ENCODE measurements at places on chromosomes 3 and 15. TPM values are rescaled to one million over a fixed set of nuclear protein-coding genes. Genes with fewer than 3 reads are reported as not detected.
A peak's percentile ranks its signal among the peaks of the same experiment; 100 is the strongest.

GRCh38 chr3:141371882-141372281, 3.6 kb downstream of the ZBTB38 start:
- no peak overlapping the region for H3K4me3 ChIP-seq
- peaks cover 46% of the 10 kb centered on the region for H3K4me1 ChIP-seq
- no peak for DNase-seq
- H3K36me3 ChIP-seq, result peaks cover 23% of the 10 kb centered on the region
- peak overlapping the region; percentile 67 for H3K27ac ChIP-seq

- H3K27ac ChIP-seq, result no peak overlapping the region
- H3K27me3 ChIP-seq, result no peaks in the 10 kb centered on the region
- H3K4me3 ChIP-seq, result no peak overlapping the region
- DNase-seq, result no peak
These were observed 5.0 kb upstream of the P2RY14 start for GRCh38 chr3:151283387-151283786.

DNA sequence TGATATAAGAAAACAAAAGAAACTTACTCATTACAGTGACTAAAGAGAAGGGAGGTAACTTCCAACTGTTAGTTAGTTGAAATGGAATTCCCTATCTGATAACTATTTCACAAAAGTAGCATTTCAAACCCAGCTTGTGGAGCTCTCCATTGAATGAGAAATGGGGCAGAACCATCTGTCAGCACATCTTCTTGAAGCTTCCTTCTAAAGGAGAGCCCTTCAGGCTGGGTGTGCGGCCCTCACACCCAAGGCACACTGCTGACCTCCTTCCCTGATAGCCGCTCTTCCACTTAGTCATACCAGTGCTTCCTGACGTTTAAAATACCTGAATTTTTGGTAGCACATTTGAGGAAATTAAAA, 28.1 kb upstream of the VEPH1 start:
- H3K4me1 ChIP-seq, result peaks cover 16% of the 10 kb centered on the region
- DNase-seq, result no peak
- H3K27ac ChIP-seq, result no peak overlapping the region
- H3K4me3 ChIP-seq, result no peak overlapping the region

DNA sequence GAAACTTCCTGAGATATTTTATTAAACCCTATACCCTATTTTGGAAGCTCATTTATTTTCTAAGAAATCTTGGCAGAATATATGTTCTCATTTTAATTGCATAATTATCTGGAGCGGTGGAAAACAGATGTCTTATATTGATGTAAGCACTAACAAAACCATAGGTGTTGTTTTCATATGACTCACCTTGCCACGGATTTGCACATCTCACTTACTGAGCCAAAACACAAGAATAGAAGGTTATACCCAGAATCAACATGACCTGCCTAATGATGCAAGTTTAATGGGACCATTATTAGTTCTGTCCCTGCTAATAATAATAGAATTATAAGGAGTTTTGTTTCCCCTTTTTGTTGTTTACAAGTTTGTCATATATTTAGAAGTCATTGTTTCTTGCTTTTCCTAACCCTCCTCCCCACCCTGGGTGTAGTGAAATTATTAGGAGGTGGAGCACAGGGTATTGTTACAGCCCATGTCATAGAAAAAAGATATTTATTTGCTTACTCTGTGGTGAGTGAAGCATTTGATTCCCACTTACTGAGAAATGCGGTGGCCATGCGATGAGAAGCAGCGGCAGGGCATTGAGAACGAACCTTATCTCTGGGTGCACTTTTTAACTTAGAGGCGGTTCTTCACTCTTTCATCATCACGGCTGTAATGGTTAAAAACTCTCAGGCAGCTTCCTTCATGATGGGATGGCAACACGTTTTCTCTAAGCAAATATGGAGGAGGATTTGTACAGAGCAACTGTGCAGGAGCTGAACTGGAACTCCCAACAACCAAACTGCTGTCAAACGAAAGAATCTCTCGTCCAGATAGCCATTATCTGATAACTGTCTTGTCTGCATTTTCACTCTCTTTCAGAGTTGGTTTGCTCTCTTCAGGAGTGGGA, 521 bp downstream of the IL5RA start:
- no peaks in the 10 kb centered on the region for H3K36me3 ChIP-seq
- H3K27ac ChIP-seq, result no peak overlapping the region
- peaks cover 17% of the 10 kb centered on the region for H3K27me3 ChIP-seq
- H3K4me3 ChIP-seq, result no peak overlapping the region
- no peak for DNase-seq
- no peaks in the 10 kb centered on the region for H3K4me1 ChIP-seq

DNA sequence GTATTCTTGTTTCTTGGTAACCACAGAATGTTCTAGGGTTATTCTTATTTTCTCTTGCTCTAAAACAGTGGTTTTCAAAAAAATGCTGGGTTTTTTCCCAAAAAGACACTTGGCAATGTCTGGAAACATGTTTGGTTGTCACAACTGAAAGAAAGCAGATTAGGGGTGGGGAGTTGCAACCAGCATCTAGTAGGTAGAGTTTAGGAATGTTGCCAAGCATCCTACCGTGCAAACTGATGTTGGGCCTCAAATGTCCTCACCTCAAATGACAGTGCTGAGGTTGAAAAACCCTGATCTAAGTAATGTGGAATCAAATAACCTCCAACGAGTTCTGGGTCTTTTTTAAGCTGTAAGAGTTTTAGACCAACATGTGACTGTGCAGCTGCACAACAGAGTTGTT, 270.5 kb upstream of the STT3B start:
- H3K36me3 ChIP-seq, result no peaks in the 10 kb centered on the region
- H3K4me3 ChIP-seq, result no peak overlapping the region
- H3K27ac ChIP-seq, result no peak overlapping the region
- no peak for DNase-seq
- H3K27me3 ChIP-seq, result no peaks in the 10 kb centered on the region

DNA sequence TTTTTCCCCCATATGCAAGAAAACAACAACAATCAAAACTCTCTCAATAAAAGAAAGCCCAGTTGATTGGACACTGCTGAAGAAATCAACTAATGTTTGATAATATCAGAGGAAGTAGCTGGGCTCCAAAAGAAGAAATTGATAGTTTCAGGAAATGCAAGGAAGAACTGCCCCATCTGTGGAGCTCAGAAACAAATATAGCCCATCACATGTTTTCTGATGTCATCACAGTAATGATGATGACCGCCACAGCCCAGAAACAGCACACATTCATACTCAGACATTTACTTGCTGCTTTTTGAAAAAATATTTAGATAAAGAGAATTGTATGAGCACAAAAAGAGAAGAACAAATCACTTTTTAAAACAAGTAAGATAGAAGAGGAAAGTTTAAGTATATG, 67.6 kb downstream of the GOLIM4 start:
- H3K36me3 ChIP-seq, result peaks cover 16% of the 10 kb centered on the region
- H3K4me1 ChIP-seq, result peaks cover 7% of the 10 kb centered on the region
- H3K4me3 ChIP-seq, result no peak overlapping the region
- no peak overlapping the region for H3K27ac ChIP-seq
- H3K27me3 ChIP-seq, result no peaks in the 10 kb centered on the region

AAGAB gene
- 54.9 TPM for total RNA-seq

HGD gene
- total RNA-seq, result 1.2 TPM

GUCA1C gene
- total RNA-seq, result not detected

ADAMTS9 gene
- total RNA-seq, result 15.1 TPM
